Right ventricle myocardium superior (tissue), 1 donor: ENCODE measurements at places on chromosomes 1 and 21.

DNA sequence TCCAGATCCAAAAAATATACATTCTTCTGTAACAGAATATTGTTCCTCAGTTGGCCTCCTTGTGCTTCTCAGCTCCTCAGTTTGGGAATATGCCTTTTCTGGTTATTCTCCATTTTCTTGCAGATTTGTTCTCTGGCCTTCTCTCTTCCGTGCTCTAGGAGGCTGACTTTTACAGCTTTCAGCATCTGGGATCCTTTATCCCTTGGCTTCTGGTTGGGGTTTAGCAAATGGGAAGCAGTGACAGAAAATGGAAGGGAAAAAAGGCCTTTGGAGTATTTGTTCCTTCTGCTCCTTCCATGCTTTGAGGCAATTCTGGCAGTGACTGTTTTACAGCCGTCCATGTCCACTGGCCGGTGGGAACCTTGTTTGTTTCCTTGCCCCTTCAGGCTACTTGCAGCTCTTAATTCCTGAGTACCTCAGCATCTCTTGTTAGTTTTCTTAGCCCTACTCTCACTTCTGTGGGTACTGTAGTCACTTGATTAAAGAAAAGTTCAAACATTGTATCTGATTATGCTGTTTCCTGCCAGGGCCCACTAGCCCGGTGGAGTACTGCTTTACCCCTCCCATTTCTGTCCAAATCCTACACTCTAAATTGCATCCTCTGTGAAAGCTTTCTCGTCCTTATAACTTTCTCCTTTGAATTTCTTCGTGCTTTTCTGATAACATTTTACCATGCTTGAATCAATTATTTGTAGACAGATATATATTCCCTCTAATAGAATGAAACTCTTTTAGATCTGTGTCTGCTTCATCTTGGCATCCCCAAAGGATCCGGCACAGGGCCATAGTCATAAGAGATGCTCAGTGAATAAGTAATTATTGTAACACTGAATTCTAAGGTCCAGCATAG, 118.2 kb downstream of the OSBPL9 start:
- no peak for DNase-seq

DNA sequence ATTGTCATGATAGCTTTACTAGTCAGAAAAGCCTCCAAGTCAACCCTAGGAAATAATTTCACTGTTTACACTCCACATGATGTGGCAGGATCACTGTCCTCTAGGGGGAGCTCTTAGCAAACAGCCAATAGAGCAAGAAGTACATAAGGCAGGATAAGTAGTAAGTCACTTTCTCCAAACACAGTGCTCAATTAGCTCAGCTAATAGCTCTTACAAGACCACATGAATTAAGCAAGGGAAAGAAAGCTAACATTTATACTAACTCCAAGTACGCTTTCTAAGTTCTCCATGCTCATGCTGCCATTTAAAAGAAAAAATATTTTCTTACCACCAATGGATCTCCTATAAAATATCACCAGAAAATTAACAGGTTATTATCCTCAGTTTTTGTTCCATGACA, 66.9 kb upstream of the LRIF1 start:
- no peak for DNase-seq

GRCh38 chr21:45590726-45591618, 48.7 kb upstream of the SLC19A1 start:
- peak; percentile 54 for DNase-seq

GRCh38 chr1:47572731-47573430, 135.0 kb downstream of the FOXD2 start:
- no peak for DNase-seq

GRCh38 chr1:28326984-28327383, 1.9 kb upstream of the MED18 start:
- DNase-seq, result no peak

DNA sequence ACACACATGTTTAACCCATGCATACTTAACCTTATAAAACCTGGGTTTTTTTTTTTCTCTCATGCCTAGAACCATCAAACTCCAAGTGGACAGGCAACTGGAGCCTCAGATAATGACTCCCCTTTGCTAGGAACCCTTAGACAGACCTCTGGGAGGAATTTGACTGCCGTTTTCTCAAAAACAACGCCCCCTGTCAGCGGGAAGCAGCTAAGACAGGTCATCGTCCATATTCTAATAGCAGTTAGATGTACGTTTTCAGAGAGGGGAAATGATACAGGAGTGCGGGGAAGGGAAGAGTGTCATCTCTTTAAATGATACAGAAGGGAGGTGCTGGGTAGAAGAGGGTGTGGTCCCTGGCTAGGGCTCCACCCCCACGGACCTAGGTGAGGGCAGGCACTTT, 34.7 kb downstream of the LRRC3 start:
- DNase-seq, result no peak

- no peak for DNase-seq
These were observed 21.0 kb downstream of the CD160 start for GRCh38 chr1:145740269-145740668.

DNA sequence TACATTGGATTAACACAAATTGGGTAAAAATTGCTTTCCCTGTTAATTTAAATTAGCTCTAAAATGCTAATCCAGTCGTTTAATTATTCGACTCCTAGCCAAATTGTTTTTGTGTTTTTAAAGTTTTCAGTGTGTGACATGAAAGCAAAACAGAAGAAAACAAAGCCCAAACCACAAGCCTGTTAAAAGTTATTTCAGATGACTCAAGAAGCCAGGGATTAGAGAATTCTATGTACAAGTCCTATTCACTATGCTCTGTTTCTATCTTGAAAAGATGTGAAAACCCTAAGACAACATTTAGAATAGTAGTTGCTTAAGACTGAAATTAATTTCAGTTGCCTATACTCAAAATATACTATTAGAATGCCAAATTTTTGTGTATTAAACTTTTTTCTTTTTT, 294.8 kb upstream of the ADAMTS5 start:
- no peak for DNase-seq

DNA sequence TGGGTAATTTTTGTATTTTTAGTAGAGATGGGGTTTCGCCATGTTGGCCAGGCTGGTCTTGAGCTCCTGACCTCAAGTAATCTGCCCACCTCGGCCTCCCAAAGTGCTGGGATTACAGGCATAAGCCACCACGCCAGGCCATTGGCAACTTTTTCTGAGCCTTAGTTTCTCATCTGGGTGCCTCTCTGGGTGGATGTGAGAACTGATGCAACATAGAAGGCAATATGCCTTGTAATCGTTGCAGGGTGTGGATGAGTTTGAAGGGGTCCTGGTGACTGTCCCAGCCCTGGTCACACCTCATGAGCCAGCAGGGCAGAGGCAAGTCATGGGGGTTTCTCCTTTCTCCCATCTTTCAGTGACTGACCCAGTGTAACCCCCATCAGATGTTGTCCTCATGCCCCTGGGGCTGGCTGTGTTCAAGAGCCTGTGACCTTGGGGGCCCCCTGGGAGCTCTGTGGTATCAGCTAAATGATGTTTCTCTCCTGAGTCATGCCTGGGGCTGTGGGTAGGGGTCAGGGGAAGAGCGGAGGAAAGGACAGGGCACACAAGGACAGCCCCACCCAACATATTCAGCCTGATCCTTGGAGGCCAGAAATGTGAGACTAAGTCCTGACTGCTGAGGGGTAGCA, 3.6 kb downstream of the COL9A2 start:
- no peak for DNase-seq

GRCh38 chr1:12152113-12152891, 14.5 kb upstream of the TNFRSF1B start:
- no peak for DNase-seq
